ENCODE measurements at places on chromosomes 7 and 10.

GRCh38 chr7:16675277-16675676 lies 29.3 kb downstream of the BZW2 start:
- no peak for DNase-seq

DNA sequence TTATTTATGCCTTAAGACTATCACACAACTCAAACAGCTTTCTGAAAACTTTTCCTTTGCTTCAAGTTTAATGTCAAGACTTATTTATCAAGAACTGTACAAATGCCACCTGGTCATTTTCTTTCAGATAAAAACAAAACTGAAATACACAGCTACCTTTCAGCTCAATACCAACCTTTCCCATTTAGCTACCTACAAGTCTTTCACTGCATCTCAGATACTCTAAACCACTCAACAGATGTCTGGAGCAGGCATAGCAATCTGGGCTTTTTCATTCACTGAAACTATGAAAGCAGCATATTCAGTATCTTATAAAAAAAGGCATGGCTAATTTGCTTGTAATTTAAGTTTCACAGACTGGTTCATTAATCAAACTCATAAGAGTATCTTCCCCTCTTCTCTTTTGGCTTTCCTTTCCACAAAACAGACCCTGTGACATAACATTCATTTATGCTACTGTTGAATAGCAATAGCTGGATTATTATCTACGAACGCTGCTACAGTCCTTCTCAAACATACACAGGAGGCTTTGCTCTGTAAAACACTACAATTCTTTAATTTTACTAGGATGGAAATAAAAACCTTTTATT lies 8.2 kb downstream of the TRA2A start:
- DNase-seq: no peak

GRCh38 chr7:143126146-143126545 lies 5.7 kb upstream of the PIP start:
- DNase-seq: no peak

DNA sequence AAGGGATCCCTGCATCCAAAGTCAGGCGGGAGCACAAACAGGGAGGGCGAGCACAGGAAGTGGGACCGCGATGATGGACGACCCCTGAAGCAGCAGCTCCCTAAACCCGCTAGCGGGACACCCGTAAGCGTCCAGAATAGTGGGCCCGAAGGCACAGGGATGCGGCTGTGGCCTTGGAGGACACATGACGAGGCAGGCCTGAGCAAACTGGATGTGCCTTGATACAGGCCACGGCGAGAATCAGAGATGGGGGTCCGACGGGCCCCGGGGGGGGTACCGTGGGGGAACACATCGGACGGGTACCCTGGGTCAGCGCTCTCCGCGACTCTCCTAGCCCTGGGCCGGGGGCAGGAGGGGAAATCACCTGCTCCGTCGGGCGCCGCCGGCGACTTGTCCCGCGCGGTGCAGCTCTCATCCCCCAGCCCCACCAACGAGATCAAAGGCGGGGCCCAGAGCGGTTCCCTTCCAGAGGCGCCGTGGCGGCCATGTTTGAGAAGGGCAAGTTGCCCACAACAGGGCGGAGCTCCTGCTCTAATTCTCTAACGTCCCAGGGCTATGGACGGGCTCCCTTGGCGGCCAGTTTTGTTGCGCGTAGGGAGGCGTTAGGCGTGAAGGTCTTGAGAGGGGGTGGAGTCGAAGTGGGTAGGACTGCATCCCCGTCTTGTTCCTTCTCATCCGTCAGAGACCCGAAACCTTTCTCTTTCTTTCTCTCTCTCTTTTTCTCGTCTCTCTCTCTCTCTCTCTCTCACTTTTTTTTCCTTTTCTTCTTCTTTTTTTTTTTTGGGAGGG lies at the start of gene CUEDC2:
Gene CUEDC2, minus strand, starts transcription at position 413 of the 789 bp plus-strand sequence. CDS start 7,386 bp downstream, outside the sequence.
- peak; percentile 89 for DNase-seq

- no peak for DNase-seq
These were observed 74.0 kb downstream of the INHBA start for GRCh38 chr7:41628901-41629300.

GRCh38 chr10:7956508-7956907 lies 98.0 kb upstream of the GATA3 start:
- no peak for DNase-seq

- DNase-seq: no peak
These were observed 41.0 kb upstream of the ITGA8 start for GRCh38 chr10:15760681-15761080.

All from stimulated activated CD8-positive, alpha-beta memory T cell treated with anti-CD3 and anti-CD28 coated beads, Interleukin-4, amount 100 ng/mL, for 4 hours (primary cell).